ENCODE measurements at places on chromosomes 1 and 21. TPM values are rescaled to one million over a fixed set of nuclear protein-coding genes. Genes with fewer than 3 reads are reported as not detected.

SLC6A17 gene
- 0.11 TPM for total RNA-seq

CCDC181 gene
- total RNA-seq, result 7.3 TPM

PGBD5 gene
- 16.2 TPM for total RNA-seq

CLSTN1 gene
- total RNA-seq, result 130 TPM

TMIGD3 gene
- not detected for total RNA-seq

ESPN gene
- total RNA-seq, result 54.0 TPM

GJB5 gene
- not detected for total RNA-seq

CELA2B gene
- total RNA-seq, result not detected

OR2T29 gene
- total RNA-seq, result not detected

SAMD11 gene
- 53.9 TPM for total RNA-seq

CD247 gene
- total RNA-seq, result not detected

PLXNA2 gene
- total RNA-seq, result 34.9 TPM

BPNT1 gene
- 27.6 TPM for total RNA-seq

TCEA3 gene
- total RNA-seq, result 12.9 TPM

LIN28A gene
- 80.2 TPM for total RNA-seq

DNA sequence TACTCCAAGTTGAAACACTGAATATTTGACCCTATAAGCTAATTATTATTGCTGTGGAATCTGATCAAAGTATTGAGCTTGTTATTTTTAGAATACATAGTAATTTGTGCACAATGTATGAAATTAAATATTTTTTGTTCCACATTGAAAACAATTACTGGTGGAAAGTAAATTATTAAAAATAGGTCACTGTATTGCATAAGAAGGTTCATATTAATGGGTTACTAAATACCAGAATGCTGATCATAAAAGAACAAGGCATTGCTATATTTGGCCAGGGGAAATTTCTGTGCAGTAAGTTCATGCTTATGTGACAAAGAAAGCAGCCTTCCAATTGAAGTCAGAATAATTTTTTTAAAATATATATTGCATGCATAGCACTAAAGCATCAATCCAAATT lies 159.4 kb downstream of the TPR start:
- DNase-seq, result no peak

DNA sequence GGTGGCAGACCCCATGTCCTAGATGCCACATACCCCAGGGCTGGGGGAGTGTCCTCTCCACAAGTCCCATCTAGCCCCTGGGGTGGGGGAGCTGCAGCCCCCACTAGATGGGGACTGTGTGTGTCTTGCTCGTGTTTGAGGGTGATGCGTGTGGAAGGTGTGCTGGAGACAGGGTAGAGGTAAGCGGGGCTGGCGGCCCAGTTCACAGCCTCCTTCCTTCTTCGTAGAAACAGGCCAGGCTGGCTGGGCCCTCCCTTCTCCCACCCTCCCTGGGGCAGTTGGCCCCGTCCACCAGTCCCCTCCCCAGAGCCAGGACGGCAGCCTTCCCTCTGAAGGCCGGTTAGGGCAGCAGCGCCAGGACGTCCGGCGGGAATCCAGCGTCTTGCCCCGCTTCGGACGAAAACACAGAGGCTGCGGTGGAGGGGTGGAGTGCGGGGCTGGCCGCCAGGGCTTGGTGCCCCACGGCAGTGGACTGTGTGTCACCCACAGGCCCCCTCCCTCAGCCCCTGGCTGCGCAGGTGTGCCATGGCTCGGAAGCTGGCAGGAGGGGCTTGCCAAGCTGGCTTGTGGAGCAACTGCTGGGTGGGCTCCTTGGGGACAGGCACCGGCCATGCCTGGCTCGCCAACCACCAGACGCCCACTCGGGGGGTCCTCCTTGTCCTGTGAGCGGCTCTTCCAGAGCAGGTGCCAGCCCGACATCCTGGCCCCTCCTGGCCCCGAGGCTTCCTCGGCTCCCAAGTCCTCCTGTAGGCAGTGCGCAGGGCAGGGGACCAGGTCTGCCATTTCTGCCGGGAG lies 3.6 kb downstream of the PRDM16 start:
- no peak for DNase-seq

- DNase-seq, result no peak
Observed at GRCh38 chr1:7247791-7248548, 462.7 kb downstream of the CAMTA1 start.

DNA sequence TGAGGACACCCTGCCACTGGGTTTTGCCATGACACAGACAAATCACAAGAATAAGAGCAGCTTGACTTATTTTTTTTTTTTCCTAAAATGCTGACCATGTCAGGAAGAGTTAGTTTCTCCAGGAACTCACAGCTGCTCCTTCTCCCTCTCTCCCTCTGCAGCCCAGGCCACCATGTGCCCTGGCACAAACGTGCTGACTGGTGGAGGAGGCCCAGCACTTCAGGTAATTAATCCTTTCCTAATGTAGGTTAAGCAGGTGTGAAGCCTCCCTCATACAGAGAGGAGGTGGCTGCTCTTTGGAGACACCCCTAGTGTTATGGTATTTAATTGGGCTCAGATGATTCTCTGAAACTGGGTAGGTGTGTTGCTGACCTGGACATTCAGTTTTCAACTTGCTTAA lies 129.8 kb upstream of the USH2A start:
- DNase-seq, result no peak

- no peak for DNase-seq
Observed at GRCh38 chr1:2532485-2533160, 2.6 kb upstream of the HES5 start.

DNA sequence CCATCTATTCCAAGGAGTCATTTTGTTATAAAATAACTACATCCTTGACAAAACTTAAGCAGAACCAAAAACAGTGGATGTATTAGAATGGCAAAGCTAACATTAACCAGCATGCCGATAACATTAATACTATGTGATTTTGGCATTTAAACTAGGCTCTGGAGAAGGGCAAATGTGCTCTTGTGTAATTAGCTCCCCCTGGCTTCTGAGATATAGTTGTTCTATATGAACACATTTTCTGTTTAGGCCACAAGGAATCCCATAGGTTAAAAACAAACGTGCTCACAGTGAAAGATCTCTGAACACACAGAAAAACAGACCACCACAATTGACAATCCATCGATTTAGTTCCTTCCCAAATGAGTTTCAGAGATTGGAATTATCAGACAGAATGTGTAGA lies 57.4 kb upstream of the TARS2 start:
- DNase-seq, result no peak

- no peak for DNase-seq
Observed at GRCh38 chr1:224321706-224322105, 8.3 kb downstream of the NVL start.

DNA sequence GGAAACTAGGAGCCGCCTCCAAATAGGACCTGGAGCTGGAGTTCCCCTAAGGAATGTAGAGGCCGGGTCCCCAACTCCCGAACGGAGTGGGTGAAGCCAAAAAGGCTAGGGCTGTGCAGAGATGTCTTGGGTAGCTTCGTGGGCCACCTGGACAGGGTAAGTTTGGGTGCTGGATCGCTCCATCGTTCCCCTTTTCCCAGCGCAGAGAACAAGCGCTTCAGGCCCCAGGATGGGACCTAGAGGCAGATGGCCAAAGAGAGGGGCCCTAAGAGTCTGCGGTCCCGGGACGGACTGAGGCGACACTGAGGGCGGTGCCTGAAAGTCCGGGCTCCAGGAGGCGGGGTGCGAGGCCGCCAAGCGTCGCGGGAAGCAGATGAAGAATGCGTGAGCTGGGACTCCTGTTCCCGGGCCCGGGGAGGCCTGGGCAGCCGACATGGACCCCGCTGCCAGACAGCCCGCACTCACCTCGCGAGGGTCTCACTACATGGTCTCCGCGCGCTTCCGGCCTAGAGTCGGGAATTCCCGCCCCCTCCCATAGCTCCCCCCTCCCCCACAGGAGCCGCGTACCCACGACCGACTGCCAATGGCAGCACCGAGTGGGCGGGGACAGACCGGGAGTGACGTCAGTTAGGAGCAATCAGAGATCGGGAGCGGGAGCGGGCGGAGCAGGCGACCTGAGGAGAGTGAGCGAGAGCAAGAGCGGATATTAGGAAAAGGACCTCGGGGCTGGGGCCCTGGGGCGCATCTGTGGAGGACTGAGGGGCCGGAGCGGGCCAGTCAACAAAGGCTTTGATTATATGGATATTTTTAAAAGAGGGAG lies at the start of gene SLC39A1:
Gene SLC39A1, minus strand, starts transcription at position 508 of the 820 bp plus-strand sequence. CDS start 822 bp downstream, outside the sequence.
- DNase-seq, result peak; percentile 97

GRCh38 chr1:234549447-234550021 lies 60.4 kb downstream of the IRF2BP2 start:
- DNase-seq, result no peak

DNA sequence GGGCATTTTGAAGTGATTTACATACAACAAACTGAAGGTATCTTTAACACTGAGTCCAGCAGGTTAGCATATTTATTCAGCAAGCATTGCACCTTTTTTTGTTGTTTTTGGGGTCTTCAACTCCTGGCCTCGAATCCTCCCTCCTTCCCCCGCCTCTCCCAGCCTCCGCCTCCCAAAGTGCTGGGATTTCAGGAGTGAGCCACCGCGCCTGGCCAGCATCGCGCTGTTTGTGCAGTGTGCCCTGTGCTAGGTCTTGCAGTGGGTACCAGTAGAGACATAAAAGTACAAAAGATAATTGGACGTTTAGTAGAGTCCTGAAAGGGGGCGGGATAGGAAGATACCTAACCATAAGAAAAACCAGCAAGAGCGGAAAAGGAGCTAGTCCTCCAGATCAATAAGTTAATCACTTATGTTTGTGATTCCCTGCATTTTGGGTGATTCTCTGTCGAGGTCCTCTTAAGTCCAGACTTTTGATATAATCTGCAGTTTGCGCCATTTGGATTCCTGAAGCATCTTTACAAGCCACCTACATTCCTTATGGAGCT lies 111.8 kb downstream of the OSBPL9 start:
- no peak for DNase-seq

DNA sequence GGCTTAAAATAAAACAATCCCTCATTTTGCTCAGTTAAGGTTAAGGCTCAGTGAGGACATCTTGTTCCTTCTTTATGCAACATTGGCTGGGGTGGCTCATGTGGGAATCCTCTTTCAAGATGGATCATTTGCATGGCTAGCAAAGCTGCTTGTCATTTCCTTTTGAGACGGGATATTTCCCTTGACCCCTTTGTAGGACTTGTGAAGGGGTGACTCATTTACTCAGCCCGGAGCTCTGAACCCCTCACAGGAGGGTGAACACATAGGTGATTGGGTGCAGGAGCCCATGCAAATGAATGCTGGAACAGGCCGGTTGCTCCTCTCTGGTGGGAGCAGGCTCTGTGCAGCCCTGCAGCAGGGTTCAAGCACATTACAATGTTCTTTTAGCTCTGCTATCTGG lies 15.8 kb upstream of the C8A start:
- DNase-seq, result no peak

DNA sequence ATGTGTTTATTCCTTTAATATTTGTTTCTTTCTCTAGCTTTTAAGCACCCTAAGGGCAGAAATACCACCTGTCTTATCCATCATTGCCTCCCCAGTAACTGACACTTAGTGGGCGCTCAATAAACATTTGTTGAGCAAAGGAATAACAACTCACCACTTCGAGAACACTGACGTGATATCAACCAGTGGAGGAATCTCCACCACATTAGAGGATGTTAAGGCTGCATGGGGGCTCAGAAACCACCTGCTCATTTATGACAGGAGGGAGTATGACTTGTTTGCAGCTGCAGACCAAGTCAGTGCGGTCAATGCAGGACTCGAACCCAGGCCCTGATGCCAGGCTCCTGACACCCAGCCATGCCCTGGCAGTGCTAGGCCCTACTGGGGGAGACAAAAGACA lies 102.6 kb downstream of the MRPL37 start:
- no peak for DNase-seq

DNA sequence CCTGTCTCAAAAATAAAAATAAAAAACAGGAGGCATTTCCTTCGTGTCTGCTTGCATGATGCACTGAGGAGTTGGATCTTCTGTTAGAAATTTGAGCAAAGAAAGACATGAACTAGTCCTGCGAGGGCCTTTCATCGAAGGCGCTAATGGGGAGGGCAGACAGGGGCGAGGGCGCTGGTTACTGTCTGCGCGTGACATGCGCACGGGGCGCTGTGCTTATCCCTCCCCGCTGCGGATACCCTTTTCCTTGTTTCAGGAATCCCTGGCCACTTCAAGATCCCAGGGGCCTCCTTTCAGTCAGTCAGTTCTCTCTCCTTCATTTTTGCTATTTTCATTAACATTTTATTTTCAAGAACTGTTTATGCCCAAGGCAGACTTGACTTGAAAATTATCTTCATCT lies 545.8 kb downstream of the KIF26B start:
- no peak for DNase-seq

- no peak for DNase-seq
Observed at GRCh38 chr1:198794498-198794897, 155.7 kb downstream of the PTPRC start.

DNA sequence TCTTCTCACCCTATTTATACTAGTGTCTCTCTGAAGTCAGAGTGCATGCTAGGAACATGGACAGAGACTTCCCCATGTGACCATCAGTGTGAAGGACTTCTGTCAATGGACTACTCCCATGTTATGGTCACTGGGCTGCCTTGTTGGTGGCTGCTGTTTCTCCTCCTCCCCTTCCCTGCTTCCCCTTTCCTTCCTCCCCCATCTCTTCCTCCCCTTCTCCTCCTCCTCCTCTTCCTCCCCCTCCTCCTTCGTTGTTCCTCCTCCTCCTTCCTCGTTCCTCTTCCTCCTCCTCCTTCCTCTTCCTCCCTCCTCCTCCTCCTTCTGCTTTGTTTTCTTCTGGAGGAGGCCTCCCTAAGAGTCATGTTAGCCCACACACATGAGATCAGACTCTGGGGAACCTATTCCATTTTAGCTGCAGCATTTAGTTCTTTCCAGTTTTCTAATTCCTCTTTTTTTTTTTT lies 35.8 kb downstream of the IER5 start:
- no peak for DNase-seq

GRCh38 chr1:204041232-204041767 lies 31.6 kb upstream of the SOX13 start:
- no peak for DNase-seq

GRCh38 chr1:239951511-239952140 lies 140.1 kb upstream of the FMN2 start:
- DNase-seq, result peak; percentile 44

GRCh38 chr1:206503591-206504362 lies 3.6 kb upstream of the RASSF5 start:
- DNase-seq, result no peak

GRCh38 chr1:172658871-172659453 lies at the start of gene FASLG:
FASLG (plus strand) TSS chr1:172659103; CDS start chr1:172659202, 99 bp downstream.
- DNase-seq, result no peak

DNA sequence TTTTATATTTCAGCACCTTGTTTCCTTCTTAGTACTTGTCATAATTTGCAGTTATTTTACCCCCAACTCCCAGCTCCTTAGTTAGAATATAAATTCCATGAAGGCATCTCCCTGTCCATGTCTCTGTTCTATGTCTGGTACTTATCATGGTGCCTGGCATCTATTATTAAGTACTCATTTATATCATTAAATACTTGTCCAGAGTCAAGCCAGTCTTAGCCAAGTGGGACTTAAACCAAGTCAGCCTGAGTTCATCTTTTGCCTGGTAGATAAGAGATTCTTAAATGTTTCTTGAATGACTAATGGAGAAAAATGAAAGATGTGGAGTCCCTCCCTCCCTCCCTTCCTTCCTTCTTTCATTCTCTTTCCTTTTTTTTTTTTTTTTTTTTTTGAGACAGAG lies 9.4 kb downstream of the SLC25A44 start:
- DNase-seq, result no peak

DNA sequence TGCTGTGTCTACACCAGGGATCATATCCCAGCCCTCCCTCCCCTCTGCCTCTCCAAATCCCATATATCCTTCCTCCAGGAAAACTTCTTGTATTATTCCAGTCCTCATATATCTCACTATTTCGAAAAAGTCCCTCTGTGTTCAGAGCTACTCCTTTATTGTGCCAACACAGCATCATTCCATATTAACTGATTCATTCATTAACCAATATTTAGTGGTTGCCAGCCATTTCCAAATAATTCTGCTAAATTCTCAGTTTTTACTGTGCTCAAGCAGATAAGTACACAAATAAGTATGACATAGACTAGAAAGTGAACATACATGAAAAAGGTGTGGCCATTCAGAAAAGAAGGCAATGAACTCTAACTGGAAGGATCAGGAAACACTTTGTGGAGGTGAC lies 241.6 kb upstream of the DUSP10 start:
- DNase-seq, result no peak

All from progenitor cell of endocrine pancreas (in vitro differentiated cells).